Dorsolateral prefrontal cortex (tissue), 122 donors: ENCODE measurements at places on chromosomes 2 and 18. TPM values are rescaled to one million over a fixed set of nuclear protein-coding genes. Genes with fewer than 3 reads are reported as not detected.

DES gene
- 5.7 TPM for total RNA-seq

GLI2 gene
- total RNA-seq: 2.0 TPM

RFTN2 gene
- 87.2 TPM for total RNA-seq

CHST9 gene
- 2.5 TPM for total RNA-seq

RUFY4 gene
- total RNA-seq: not detected

ZNF236 gene
- total RNA-seq: 31.7 TPM

OR6B2 gene
- not detected for total RNA-seq

GALR1 gene
- total RNA-seq: 3.7 TPM

CERS6 gene
- 33.0 TPM for total RNA-seq

TCF7L1 gene
- total RNA-seq: 3.9 TPM

CPLX4 gene
- not detected for total RNA-seq

POTEJ gene
- not detected for total RNA-seq

FAM228B gene
- 72.2 TPM for total RNA-seq

IL1A gene
- total RNA-seq: 0.23 TPM

OSGEPL1 gene
- 9.7 TPM for total RNA-seq

KLHL29 gene
- 19.8 TPM for total RNA-seq

ATP6V1B1 gene
- total RNA-seq: not detected

SKOR2 gene
- total RNA-seq: not detected

HTR2B gene
- total RNA-seq: 0.26 TPM

BIN1 gene
- total RNA-seq: 389 TPM

LCLAT1 gene
- total RNA-seq: 15.7 TPM

CENPO gene
- 8.5 TPM for total RNA-seq

REL gene
- 11.1 TPM for total RNA-seq

WDR12 gene
- total RNA-seq: 37.0 TPM

CHRNG gene
- not detected for total RNA-seq

PIEZO2 gene
- total RNA-seq: 52.7 TPM

CCDC148 gene
- 6.0 TPM for total RNA-seq

EMILIN1 gene
- total RNA-seq: 7.5 TPM

VWC2L gene
- total RNA-seq: 6.0 TPM

IL18R1 gene
- 0.77 TPM for total RNA-seq

B3GNT2 gene
- total RNA-seq: 12.2 TPM

WBP1 gene
- 83.0 TPM for total RNA-seq

FIGN gene
- total RNA-seq: 21.2 TPM

GTF2A1L gene
- not detected for total RNA-seq

CFC1 gene
- total RNA-seq: 3.7 TPM

GCA gene
- 47.7 TPM for total RNA-seq

UGT1A6 gene
- total RNA-seq: not detected

MGAT4A gene
- total RNA-seq: 65.0 TPM

TTN gene
- 8.1 TPM for total RNA-seq

R3HDM1 gene
- total RNA-seq: 262 TPM

LRRFIP1 gene
- 77.0 TPM for total RNA-seq

NTSR2 gene
- total RNA-seq: 24.5 TPM

CRACDL gene
- total RNA-seq: 165 TPM

PER2 gene
- total RNA-seq: 14.4 TPM

B4GALT6 gene
- total RNA-seq: 91.4 TPM

PRSS56 gene
- total RNA-seq: 0.32 TPM

DSG4 gene
- not detected for total RNA-seq

TLX2 gene
- 2.5 TPM for total RNA-seq

HSPE1 gene
- total RNA-seq: 113 TPM

FSHR gene
- 2.6 TPM for total RNA-seq

CIDEA gene
- total RNA-seq: 6.2 TPM

FTCDNL1 gene
- 16.7 TPM for total RNA-seq

ARHGAP25 gene
- 6.9 TPM for total RNA-seq

IL37 gene
- total RNA-seq: not detected

DOCK10 gene
- 142 TPM for total RNA-seq

KIF5C gene
- total RNA-seq: 470 TPM
